ENCODE measurements at places on chromosomes 13 and 19. TPM values are rescaled to one million over a fixed set of nuclear protein-coding genes. Genes with fewer than 3 reads are reported as not detected.
A peak's percentile ranks its signal among the peaks of the same experiment; 100 is the strongest.

EDNRB gene
- total RNA-seq: 8.4 TPM

COMP gene
- 0.07 TPM for total RNA-seq

KLHL26 gene
- total RNA-seq: 9.5 TPM

UBE2L5 gene
- not detected for total RNA-seq

CEBPA gene
- total RNA-seq: 6.2 TPM

- no peak for DNase-seq
Observed at GRCh38 chr13:93875547-93875946, 603.9 kb downstream of the DCT start.

DNA sequence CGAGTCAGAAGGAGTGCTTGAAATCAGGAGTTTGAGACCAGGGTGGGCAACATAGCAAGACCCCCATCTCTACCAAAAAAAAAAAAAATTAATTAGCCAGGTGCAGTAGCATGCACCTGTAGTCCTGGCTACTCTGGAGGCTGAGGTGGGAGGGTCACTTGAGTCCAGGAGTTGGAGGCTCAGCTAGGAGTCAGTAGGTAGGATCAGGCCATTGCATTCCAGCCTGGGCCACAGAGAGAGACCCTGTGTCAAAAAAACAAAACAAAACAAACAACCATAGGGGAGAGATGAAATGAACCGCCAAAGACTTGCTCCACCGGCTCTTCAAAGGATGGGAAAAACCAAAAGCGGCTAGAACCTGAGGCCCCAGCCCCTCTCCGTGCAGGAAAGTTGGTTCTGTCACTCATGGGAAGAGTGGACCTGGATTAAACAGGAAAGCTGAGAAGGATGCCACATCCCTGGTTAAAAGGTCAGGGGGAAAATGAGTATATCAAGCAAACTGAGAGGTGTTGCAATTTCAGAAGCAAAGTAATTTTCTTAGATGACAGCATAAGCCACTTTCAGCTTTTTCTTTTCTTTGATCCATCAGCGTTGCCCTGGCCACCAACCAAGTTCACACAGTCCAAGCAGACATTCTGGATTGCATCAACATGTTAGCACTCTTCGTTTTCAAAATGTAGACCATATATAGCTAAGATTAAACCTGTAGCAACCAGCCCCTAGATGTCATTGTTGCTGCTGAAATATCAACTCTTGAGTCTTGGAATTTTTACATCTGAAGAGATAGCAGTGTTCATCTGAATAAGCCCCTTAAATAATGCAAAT lies 8.9 kb upstream of the ZNF507 start:
- peak; percentile 88 for DNase-seq

DNA sequence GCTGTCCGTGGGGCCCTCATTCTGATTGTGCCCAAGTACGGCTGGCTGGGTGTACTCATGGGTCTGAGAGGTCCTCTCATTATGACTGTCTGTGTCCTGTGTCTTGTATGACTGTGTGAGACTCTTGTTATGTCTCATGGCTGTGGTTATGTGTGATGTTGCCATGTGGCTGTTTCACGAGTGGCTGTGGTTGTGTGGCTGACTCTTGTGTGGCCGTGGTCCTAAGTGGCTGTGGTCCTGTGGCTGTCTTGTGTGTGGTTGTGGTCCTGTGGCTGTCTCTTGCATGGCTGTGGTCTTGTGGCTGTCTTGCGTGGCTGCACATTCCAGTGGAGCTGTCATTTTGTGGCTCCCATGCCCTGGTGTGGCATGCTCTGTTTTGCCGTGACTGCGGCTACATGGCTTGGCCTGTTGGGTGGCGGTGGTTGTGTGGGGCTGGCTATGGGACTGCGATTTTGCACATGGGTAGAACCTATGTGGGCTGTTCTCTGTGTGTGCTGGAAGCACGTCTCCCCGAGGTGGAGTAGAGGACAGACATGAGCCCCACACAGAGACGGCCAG lies 2.5 kb downstream of the LYL1 start:
- DNase-seq: no peak

DNA sequence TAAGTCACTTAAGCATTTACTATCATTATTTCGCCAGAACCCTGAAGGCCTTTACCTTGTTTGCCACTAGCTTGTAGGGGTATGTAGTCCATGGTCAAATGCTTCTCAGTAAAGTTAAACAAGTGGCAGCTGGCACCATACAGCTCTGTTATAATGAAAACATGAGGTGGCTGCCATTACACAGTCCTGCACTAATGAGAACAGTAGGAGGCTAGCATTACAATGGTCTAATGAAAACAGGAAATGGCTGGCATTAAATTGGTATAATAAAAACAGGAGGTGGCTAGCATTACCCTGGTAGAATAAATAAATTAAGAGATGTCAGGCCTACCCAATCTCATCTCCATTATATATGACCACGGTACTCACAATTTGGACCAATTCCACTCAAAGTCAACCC lies 107.5 kb downstream of the PCDH17 start:
- DNase-seq: no peak

- DNase-seq: no peak
Observed at GRCh38 chr19:3225677-3226093, 1.2 kb downstream of the CELF5 start.

GRCh38 chr19:14394167-14394566 lies 12.9 kb downstream of the ADGRE5 start:
- DNase-seq: no peak

- no peak for DNase-seq
Observed at GRCh38 chr13:39751805-39752204, 96.3 kb downstream of the COG6 start.

DNA sequence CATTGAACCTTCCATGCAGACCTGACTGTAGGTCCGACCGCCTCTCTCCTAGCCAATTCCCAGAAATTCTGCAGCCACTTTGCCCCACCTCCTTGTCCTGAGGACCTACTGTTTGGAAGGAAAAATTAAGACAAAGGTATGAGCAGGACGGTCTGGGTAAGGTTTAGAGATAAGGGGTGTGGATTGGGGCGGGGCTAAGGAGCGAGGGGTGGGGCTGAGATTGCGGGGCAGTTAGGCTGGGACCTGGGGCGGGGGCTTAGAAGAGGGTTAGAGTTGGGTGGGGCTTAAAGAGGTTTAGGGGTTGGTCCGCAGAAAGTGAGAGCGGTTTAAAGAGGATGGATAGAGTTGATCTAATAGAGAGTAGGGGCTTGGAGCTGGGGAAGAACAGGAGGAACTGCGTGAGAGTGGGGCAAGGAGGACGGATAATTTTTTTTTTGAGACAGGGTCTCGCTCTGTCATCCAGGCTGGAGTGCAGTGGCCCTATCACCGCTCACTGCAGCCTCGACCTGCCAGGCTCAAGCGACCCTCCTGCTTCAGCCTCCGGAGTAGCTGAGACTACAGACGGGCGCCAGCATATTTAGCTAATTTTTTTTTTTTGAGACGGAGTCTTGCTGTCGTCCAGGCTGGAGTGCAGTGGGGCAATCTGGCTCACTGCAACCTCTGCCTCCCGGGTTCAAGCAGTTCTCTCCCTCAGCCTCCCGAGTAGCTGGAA lies 1.7 kb upstream of the ZNF865 start:
- no peak for DNase-seq

DNA sequence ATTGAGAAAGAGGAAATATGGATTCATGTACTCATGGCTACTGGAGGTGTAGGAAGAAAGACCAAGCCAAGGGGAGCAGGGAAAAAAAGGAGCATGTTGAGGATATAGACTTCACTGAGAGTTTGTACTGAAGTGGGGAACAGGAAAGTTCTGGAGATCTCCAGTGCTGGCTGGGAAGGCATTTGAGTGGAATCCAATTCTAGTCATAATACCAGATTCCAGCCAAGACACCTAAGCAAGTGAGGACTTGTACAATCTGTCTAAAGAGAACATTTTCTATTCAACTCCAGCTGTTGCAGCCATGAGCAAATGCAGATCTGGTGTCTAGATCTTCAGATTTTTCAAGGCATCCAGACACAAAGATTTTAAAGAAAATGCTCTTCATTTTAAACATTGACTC lies 412.5 kb downstream of the OXGR1 start:
- DNase-seq: no peak
